CD8-positive, alpha-beta memory T cell (primary cell): ENCODE measurements at places on chromosomes 1 and 21.

DNA sequence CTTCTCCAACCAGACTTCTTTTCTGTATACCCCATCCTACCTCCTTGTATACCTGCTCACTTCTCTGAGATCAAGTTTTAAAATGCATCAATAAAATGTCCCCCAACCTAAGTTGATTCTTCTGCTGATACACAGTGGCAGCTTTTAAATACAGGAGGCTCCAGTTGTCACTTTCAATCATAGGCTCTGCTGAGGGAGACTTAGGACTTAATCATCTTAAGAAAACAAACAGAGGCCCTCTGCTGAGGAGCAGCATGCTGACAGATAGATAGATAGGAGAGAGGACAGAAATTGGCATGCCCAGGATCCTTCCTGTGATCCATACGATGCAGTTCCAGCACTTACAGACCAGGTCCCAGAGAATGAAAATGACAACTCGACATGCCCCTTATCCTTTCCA lies 311.0 kb upstream of the PROX1 start:
- DNase-seq, result no peak

- no peak for DNase-seq
Observed at GRCh38 chr21:31363720-31364119, 19.7 kb upstream of the TIAM1 start.

GRCh38 chr1:46735708-46736324 lies 16.9 kb upstream of the EFCAB14 start:
- no peak for DNase-seq

DNA sequence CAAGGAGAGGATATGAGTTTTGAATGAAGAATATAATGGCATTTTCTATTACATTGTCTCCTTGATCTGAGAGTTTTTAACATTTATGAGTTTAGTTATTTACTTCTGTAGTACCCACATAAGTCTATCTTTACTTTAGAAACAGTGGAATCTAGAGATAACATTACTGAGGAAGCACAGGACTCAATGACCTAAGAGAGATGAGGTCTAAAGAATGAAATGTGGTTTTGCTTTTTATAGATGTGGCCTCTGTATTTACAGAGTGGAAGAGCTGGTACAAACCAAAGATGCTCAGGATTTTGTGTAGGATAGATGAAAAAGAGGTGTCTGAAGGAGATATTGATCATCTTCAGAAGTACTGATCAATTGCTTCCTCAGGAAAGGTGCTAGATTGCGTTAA lies 177.3 kb downstream of the KCTD3 start:
- no peak for DNase-seq

DNA sequence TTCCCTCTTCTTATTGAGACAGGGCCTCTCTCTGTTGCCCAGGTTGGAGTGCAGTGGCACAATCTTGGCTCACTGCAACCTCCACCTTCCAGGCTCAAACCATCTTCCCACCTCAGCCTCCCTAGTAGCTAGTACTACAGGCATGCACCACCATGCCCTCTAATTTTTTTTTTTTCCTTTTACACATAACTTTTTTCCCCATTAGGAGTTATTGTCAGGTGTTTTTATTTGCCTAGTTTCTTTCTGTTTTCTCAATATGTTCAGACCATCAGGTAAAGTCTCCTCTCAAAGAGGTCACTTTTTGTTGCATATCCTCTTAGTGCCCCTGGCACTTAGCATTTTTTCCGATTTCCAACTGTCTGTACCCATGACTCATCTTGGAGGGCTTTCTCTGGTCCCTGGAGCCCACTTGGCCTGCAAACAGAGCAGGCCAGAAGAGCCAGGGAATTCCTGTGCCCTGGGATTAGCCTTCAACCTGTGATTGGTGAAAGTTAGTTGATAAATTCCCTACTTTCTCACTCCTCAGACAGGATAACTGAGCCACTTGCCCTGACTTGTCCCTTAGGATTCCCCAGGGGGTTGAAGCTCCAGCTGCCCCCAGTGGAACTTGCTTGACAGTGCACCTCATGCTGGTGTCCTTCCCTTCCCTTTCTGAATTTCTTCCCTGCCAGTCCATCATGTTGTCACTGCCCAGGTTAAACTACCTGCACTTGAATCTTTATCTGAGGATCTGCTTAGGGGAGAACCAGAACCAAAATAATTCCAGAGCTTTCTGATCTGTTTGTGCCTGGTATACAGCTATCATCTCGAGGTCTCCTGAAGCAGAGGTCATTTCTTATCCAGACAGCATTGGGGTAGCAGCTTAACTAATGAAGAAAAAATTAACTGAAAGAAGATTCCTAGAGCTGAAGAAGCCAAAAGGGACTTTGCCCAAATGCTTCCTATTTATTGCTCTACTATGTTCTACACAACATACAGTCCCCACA lies 2.4 kb downstream of the NTPCR start:
- no peak for DNase-seq

- no peak for DNase-seq
Observed at GRCh38 chr1:41418857-41419583, 57.8 kb downstream of the FOXO6 start.
